Activated naive CD4-positive, alpha-beta T cell treated with anti-CD3 and anti-CD28 coated beads for 36 hours (primary cell): ENCODE measurements at places on chromosomes 3 and 15.
A peak's percentile ranks its signal among the peaks of the same experiment; 100 is the strongest.

DNA sequence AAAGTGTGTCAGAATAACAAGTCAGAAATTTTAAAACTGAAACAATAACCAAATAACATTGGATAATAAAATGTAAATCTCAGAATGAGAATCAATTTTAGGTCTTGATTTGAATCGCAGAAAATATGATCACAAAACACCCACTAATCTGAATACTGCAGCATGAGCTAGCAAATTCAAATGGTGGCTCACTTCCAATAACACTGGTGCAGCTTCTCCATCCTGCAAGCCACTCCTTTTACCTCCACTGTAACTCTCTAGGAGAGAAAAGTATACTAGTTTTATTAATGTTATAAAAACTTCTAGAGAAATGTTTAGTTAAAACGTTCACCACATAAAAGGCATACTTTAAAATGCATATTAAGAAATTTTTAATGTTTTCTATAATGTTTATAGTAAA, 30.4 kb downstream of the UBE3A start:
- no peak for DNase-seq

DNA sequence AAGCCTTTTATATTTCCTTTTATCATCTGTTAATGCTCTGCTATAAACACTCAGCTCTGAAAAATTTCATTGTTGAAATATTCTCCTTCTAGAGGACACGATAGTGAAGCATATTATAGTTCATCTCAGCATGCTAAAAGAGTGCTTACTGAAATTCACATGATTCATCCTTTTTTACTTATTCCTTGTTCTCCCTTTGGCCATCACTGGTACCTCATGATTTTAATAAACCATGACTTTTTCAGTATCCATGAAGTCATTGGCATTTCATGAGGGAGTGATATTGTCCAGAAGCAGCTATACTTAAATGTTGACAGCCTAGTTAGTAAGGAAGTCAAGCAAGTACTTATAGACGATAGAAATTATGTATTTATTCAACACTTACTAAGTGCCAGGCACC, 112.7 kb downstream of the PROS1 start:
- DNase-seq = no peak

GRCh38 chr15:90872486-90873184, 4.2 kb downstream of the FURIN start:
- DNase-seq = peak; percentile 91

DNA sequence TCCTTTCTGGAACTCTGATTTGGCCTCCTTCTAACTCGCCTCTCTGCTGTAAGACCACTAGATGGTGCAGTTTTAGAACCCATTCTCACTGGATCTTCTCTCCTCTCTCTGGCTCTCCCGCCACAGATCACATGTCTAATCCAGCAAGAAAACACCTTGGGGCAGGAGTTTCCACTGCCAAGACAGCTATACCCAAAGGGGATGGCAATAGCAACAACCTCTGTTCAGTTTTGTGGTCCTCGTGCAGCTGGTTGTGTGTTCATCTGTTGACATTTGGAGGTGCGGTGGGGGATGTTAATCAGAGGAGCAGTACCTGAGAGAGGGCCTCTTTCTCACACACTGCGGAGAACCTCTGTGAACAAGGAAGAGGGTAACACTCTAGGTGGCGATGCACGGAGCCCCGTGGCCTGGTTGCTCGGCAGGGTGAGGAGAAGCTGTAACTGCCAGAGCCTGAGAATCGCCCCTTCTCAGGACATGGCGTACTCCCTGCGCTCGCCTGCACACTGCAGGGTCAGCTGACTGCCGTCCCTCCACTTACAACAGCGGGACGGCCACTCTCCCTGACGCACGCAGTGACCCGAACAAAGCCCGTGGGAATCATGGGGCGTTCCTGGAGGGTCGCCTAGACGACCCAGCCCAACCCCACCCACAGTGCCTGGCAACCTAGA, at the start of gene TEX55:
TEX55 (plus strand) TSS at position 666 of the 668 bp plus-strand sequence. CDS start 25 bp downstream, outside the sequence.
- DNase-seq = peak; percentile 31

DNA sequence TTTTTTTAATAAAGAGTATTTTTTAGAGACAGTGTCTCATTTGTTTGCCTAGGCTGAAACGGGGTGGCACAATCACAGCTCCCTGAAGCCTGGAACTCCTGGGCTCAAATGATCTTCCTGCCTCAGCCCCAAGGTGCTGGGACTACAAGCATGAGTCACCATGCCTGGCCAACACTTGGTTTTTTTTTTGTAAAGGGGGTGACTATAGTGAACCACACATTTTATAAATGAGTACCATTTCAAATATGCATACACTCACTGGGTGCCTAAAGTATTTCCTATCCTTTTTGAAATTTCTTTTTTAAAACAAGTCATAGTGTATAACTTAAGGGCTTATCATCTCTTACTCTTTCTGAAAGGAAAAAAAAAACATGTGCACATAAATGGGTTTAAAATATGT, 325.2 kb upstream of the MEIS2 start:
- DNase-seq = no peak

- DNase-seq = no peak
These were observed 34.3 kb upstream of the ANKRD34C start for GRCh38 chr15:79248183-79248582.

DNA sequence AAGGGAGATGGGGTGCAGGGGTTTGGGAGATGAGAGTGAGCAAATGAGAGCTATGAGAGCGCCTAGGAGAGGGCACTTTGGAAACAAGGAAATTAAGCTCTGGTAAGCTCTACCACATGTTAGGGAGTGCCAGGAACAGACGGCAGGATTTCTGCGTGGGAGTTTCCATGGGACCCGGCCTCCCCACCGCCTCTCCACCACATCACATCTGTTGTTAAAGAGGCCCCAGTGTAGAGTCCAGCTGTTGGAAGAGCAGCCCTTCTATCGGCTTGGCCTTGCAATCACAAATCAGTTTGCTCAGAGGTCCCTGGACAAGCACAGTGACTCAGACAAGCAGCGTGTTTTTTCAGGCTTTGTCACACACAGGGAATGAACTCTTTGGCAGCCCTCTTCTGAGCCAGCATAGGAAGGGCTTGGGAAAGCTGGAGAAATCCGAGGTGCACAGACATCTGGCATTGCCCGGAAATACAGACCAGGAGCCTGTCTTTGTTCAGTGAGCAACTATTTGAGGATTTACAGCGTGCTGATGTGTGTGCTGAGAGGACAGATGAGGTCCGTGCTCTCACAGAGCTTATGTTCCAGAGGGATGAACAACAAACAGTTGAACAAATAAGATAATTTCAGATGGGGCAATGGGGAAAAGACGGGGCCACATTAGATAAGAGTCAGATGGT, 370.6 kb upstream of the PROK2 start:
- DNase-seq = no peak

DNA sequence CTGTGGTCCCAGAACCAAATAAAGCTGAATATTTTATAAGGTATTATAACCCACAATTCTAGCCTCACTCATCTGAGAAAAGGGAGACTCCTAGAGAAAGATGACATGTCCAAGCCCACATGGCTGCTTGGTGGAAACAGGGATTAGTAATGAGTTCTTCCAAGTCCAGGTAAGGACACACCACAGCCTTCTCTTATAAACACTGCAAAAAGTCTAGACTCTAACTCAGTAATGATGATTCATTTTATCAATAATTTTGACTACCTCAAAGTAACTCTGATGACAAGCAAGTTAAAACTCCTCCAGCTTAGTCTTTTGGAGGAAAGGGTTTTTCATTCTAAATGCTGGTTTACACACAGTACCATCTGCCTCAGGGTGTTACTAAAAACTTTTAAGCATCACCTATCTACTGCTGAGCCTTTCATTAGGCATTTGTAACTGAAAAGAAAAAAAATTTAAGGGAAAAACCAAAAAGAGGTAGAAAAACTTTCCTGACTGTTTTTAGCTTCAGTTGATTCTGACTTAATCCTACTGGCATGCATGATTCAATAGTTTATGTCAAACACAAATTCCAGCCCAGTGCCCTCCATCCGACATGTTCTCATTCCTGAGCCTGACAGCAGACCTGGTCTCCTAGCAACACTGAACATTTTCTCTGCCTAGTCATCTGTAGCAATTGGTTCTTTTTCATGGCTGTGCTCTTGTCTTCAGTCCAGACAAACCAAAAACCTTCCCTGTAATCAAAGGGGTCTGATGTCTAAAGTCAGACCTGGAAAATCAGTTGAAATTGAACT, 43.9 kb downstream of the P3H2 start:
- no peak for DNase-seq

DNA sequence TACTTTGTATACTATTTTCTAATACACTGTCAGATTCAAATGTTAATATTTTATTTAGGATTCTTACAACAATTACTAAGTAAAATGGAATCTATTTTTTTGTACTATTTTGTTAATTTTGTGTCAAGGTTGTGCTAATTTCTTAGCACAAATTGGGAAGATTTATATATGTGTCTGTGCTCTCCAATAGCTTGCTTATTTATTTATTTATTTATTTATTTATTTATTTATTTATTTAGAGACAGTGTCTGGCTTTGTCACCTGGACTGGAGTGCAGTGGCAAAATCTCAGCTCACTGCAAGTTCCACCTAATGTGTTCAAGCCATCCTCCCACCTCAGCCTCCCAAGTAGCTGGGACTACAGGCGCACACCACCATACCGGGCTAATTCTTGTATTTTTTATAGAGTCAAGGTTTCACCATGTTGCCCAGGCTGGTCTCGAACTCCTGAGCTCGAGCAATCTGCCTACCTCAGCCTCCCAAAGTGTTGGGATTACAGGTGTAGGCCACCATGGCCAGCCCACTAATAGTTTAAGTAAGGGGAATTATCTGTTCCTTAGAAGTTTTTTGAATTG, 34.6 kb downstream of the CTXND1 start:
- no peak for DNase-seq

DNA sequence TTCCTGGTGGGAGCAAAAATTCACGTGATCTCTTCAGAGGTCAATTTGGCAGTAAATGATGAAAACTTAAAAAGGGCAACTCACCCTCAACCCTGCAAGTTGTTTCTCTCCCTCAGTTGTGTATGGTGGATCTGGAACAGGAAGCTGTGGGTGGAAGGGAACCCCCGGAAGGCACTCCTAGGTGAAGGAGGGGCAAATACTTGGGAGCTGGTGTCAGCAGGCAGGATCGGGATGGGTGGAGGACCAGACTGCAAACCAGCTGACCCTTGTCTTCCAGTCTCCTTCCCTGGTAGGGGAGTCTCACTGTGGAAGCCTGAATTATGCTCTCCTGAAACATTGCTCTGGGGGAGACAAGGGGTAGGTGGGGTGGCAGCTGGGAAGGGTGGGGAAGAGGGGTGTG, 33.5 kb downstream of the PRR23E start:
- no peak for DNase-seq

DNA sequence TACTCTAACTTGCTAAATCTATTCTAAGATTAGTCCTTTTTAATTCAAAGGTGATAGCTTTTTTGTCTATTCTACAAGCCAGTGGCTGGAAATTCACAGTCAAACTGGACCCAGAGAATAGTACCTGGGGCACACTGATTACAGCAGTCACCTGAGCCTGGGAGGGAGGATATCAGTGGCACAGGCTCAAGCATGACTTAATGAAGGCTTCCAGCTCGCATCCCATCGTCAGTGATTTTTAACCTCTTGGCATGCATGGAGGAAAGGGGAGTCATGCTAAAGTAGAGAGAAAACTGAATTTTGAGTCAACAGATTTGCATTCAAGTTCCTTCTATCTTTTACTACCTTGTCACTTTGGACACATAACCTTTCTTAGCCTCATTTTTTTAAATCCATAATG, 24.8 kb downstream of the GOLIM4 start:
- no peak for DNase-seq

DNA sequence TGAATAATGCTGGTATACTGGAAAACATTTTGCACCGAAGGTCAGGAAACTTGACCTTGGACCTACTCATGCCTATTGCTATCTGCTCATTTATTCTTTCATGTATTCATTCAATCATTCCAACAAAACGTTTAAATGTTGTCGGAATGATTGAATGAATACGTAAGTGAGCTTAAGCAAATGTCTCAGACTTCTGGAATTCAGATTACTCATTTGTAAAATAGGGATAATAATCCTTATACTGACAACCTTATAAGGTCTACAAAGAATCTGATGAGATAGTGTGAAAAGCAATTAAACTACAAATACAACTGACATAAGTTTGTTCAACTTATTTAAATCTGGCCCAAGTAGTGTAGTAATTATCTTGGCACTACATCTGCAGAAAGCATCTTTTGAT, 288.7 kb downstream of the WDR72 start:
- DNase-seq = no peak

GRCh38 chr15:60419753-60420152, 22.0 kb upstream of the ANXA2 start:
- DNase-seq = no peak

DNA sequence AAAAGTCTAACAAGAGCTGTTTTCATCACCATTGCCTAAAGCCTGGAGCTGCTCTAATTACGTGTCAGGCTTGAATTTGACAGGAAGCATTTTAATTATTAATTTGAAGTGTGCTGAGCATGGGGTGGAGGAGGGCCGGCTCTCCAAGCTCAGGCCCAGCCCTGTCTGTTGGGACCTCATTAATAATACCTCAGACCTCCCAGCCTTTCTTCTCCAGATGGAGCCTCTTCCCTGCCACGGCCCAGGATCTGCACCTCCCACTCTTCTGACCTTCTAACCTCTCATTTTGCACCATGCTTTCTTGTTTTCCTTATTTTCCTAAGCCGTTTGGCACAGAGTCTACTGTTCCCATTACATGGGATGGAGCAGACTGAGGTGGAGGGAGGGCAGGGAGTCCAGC, 30.0 kb downstream of the INSYN1 start:
- no peak for DNase-seq

DNA sequence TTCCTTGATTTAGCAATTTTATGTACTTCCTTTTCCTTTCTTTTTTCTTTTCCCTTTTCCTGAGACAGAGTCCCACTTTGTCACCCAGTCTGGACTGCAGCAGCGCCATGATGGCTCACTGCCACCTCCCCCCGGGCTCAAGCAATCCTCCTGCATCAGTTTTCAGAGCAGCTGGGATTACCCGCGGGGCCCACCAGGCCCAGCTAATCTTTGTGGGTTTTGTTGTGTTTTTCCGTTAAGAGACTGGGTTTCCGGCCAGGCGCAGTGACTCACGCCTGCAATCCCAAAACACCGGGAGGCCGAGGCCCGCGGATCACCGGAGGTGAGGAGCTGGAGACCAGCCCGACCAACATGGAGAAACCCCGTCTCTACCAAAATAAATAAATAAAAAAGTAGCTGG, 17.7 kb downstream of the GOLGA8S start:
- DNase-seq = no peak

- DNase-seq = no peak
These were observed 6.8 kb upstream of the SNX22 start for GRCh38 chr15:64144565-64145281.

GRCh38 chr3:180802837-180803236, 109.6 kb upstream of the FXR1 start:
- DNase-seq = no peak

- no peak for DNase-seq
These were observed 320.5 kb upstream of the UMPS start for GRCh38 chr3:124409650-124410275.

GRCh38 chr3:160395297-160395696, 3.7 kb downstream of the IFT80 start:
- DNase-seq = no peak

DNA sequence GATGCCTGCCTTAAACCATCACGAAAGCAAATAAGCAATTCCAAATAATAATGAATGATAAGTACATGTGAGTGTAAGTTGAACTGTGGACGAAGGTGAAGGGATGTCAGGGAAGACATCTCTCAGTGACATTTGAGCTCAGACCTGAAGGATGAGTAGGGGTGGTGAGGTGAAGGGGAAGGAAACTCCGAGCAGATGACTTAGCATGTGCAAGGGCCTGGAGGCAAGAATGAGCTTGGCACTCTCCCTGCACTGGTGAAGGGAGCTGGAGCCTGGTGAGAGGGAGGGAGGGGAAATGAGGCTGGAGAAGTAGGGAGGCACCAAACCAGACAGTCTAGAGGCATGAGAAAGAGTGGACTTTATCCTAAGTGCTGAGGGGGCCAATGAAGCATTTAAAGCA, 84.3 kb downstream of the MTHFS start:
- DNase-seq = no peak
